ENCODE measurements at places on chromosomes 11 and 22.

DNA sequence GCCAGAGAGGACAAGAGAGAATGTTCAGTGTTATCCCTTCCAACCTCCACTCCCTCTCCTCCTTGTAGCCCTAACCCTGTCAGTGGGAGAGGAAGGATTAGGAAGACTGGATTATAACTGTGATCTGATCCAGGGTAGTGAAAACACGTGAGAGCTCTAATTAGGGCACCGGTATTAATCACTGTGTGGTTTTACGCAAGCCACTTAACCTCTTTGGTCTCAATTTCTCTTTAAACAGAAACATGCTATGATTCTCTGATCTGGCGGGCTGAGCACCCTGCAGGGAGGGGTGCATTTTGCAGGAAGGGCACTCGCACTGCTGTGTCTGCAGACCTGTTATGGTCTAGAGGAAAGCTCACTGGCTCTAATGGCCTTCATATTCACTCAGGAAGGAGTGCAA, 11.5 kb downstream of the RPL27A start:
- no peak for DNase-seq

DNA sequence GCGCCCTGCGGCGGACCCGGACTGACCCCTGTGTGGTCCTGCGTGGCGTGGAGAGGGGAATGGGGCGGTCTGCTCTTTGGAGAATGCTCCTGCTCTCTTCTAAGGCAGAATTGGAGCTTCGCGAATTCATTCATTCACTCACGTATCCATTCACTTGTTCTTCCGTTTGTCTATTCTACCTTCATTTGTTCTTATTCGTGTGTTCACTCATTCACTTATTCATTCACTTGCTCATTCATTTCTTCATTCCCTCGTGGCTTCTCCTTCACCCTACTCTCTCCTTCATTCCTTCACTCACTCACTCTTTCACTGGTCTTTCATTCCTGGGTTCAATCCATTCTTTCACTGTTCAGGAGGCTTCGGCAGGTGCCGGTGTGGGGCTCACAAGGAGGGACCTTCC, 69.6 kb downstream of the WNT7B start:
- no peak for DNase-seq

- DNase-seq = no peak
Observed at GRCh38 chr11:48106166-48106565, 110.4 kb upstream of the OR4B1 start.

DNA sequence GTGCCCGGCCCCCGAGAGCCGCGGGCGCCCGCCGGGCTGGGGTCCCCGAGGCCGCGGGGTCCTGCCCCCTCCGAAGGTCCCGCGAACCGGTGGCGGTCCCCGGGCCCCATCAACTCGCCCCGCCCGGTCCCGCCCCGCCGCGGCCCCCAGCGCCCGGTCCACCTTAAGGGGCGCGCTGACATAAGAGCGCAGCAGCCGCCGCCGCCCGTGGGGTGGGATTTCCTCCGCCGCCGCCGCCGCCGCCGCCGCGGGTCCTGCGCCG, at the start of gene ZDHHC8:
Gene ZDHHC8 (plus strand): TSS at position 208 of the 262 bp plus-strand sequence. CDS start 144 bp downstream, outside the sequence.
- DNase-seq = no peak

GRCh38 chr22:33456511-33456910, 398.3 kb upstream of the SYN3 start:
- DNase-seq = no peak

DNA sequence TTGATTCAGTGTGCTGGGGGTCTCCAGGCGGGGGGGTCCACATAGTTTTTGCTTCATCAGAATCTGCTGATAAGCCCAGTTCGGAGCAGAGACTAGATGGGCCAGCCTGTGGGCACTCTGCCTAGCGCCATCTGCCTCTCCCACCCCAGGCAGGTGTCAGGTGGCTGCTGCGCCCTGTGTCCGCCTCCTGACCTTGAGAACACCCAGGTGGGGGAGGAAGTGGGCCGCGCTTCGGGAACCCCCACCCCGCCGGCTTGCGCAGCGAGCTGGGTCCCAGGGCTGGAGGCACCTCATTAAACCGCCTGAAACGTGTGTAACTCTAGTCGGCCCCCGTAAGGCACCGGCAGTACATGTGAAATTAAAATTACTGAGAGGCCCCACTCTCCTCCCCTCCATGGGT, 113.6 kb downstream of the KCNQ1 start:
- no peak for DNase-seq
